ENCODE measurements at places on chromosomes 13 and 19. TPM values are rescaled to one million over a fixed set of nuclear protein-coding genes. Genes with fewer than 3 reads are reported as not detected.

Gene LIM2
- total RNA-seq: not detected

Gene SLC25A15
- 3.8 TPM for total RNA-seq

Gene TPP2
- total RNA-seq: 37.2 TPM

DNA sequence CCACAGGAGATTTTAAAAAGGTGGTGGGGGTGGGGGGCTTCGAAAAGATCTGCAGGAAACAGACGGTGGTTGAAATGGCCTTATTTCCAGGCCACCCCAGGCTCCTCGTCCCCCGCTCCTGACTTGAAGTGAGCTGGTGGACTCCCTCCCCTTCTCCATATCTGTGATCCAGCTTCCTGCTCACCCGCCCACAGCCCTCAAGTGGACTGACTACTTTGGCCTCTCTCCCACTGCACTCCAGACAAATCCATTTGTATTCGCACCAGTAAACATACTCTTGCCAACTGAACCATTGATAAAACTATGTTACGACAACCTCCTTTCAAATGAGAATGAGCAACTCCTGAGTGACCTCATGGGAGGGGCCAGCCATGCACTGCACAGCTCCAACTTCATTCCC, 259.5 kb downstream of the COL4A1 start:
- peak; percentile 75 for DNase-seq

DNA sequence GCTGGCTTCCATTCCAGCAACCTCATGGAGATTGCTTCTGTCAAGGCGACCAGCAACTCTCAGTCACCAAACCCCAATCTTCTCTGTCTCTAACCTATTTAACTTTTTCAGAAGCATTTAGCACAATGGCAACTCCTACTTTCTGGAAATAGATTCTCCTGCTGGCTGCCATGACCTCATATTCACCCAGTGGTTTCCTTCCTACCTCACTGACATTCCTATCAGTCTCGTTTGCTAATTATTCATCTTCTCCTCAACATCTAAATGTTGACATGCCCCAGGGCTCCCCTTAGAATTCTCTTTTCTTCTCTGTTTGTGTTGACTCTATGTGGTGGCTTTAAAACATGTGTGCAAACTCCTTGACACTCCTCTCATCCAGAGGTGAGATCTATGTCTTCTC, 106.7 kb downstream of the OLFM4 start:
- no peak for DNase-seq

GRCh38 chr13:50355797-50356196, 340.6 kb downstream of the KCNRG start:
- no peak for DNase-seq

DNA sequence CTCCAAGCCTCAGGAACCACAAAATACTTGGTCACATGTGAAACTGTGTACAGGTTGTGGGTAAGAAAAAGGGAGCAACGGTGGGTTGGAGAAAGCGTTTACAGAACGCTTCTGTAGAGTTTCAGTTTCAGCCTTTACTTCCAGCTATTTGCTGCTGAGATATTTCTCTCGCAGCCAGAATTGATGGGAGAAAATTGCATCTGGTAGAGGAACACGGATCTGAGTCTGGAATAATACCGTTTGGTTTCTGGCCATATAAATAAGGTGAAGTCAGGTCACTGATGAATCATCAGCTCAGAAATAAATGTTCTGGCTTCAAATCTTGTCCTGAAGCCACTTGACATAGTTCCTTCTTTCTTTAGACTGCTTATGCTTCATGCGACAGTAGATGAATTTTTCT, 20.3 kb upstream of the RFC3 start:
- DNase-seq: no peak

- peak; percentile 23 for DNase-seq
Observed at GRCh38 chr19:33703438-33703750, 81.6 kb downstream of the CHST8 start.

DNA sequence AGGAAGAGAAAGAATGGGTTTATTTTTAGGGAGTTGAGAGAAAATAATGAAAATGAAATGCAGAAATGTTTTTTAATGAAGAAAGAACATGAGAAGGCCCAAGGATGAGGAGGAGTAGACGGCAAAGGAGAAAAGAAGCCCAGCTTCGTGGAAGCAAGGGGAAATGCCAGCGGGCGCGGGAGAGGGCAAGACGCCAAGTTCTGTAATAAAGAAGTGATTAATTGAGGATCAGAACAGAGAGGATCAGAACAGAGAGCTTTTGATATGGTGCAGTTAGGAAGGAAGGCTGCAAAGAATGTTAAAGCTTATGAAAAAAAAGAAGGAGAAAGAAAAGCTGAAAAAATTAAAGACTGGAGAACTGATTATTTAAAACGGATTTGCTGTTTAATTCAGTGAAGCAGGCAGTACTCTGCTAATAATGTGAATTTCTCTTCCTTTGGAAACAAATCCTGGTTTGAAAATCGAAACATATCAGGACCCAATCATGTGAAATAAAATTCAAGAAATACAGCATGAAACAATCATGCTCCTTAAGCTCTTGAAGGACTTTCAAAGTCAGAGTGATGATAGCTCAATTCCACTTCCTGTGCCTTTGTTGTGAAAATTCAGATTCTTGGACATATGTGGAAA, 99.3 kb upstream of the SOX1 start:
- no peak for DNase-seq

- no peak for DNase-seq
Observed at GRCh38 chr13:19673473-19674430, 40.3 kb downstream of the MPHOSPH8 start.

DNA sequence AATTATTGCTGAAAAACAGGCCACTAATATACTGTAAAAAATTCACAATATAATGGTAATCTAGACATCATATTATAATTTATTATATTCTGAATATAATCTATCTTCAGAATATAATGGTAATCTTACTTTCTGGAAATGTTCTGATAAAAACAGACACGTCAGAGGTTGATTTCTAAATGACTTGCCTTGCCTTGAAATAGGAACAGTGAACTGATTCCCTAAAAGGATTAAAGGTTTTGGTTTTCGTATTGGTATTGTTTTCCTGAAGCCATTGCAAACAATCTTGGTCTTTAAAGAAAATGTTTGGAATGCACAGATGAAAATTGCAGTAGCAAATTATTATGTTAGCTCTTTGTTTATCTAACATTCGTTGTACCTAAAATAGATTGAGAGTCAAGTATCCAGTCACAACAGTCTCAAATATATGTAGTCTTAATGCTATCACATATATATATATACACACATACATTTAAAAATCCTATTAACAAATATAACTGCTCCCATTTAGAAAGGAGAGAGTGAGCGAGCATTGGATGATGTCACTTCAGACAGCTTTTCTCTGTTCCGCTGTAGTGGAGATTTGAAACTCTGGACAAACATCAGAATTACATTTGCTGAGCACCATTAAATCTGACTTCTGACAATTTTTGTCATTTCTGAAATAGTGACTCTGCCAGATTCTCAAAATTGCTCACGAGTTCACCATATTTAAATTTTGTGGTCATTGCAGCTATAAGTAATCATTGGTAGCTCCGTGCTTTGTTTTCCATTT, 1.7 kb downstream of the ITM2B start:
- DNase-seq: no peak

DNA sequence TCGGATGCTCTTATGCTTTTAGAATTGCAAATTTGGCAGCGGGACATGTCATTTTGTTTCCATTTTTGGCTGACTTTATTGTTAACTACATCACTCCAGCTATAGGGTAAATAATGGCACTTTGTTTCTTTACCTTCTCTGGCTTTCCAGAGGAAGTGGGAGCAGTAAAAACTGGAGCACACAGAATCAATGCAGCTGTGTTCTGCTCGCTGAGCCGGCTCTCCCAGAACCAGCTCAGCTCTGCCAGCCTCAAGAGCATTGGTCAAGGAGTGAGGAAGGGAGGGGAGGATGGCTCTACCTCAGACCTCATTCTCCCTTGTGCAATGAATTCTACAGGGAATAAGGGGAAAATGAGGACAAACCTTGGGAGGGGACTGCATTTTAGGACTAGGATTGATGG, 50.5 kb upstream of the SPATA13 start:
- DNase-seq: no peak

DNA sequence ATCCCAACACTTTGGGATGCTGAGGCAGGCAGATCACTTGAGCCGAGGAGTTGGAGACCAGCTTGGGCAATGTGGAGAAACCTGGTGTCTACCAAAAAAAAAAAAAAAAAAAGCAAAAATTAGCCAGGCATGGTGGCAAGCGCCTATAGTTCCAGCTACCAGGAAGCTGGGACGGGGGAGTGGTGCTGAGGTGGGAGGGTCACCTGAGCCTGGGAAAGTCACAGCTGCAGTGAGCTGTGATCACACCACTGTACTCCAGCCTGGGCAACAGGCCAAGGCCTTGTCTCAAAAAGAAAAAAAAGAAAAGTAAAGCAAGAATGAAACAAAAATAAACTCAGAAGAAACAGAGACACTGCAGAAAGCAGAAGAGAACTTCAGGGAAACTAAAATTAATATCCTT, 31.6 kb downstream of the MTRF1 start:
- no peak for DNase-seq

DNA sequence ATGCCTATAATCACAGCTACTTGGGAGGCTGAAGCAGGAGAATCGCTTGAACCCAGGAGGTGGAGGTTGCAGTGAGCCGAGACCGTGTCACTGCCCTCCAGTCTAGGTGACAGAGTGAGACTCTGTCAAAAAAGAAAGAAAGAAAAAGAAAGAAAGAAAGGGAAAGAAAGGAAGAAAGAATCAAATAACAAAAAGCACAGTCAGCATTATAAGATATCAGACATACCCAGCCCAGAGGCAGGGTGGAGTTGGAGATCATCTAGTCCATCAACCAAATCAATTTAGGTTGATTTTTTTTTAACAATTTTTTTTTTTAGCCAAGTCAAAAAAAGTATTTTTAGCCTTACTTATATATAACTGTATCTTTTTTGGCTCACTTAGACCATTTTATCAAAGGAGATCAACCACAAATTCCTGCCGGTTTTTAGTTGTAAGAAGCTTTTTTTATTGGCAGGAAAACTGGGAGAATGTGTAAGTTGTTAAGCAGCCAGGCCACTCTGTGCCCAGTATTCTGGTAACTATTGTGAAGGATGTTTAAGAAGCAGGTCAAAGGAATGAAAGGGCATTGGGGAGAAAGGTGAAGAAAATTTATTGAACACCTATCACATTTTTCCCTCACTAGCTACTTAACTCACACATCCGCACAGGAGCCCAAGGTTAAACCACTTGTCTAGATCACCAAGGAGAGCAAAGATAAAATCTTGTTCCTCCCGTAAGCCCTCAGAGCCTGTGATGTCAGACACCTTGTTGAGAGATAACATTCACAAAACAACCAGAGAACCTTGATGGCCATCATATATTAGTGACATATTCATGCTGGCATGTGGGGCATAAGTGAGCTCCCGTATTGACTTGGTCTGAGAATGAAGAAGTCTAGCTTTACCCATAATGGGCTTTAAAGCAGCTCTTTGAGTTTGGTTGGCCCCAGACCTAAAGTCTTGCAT, 91.8 kb downstream of the COL4A2 start:
- no peak for DNase-seq

- DNase-seq: no peak
Observed at GRCh38 chr19:43780706-43781525, at the start of gene KCNN4. KCNN4 (minus strand) TSS chr19:43780973; CDS start chr19:43780861, 112 bp downstream.

DNA sequence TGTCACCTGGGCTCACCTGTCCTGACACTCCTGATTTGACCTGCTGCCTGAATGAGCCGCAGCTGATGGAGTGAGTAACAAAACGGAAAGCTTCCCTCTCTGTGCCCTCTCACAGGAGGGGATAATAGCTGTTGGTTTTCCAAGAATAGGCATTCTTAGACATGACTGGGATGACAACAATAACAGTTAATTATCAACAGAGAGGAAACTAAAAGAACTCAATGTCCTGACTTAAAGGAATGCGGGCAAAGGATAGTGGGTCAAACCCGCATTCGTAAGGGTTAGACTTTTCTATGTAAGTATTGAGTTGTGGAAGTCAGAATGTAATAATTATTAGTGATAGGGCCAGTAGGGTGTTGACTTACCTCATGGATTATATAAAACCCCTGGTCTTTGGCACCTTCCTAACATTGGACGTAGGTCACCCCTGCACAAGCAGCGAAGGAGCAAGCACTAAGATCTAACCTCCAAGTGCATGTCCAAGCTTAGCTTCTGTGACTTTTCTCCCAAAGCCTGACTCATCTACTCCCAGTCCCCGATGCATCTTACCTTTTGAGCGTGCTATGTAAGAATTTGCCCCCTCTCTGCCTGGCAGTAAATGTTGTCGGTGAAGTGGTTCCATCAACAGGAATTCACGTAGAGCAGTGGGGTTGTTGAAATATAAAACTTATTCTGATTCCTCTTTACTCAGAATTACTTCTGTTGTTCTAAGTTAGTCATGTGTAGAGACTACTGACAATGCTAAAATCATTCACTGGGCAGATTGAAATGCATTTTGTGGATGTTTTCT, 442.3 kb downstream of the FGF9 start:
- DNase-seq: no peak

Measured in posterior vena cava (tissue), 2 donors.